ENCODE measurements at places on chromosomes 13 and 19.

GRCh38 chr13:113670541-113670940 is 3.5 kb downstream of the GRK1 start:
- DNase-seq: no peak

DNA sequence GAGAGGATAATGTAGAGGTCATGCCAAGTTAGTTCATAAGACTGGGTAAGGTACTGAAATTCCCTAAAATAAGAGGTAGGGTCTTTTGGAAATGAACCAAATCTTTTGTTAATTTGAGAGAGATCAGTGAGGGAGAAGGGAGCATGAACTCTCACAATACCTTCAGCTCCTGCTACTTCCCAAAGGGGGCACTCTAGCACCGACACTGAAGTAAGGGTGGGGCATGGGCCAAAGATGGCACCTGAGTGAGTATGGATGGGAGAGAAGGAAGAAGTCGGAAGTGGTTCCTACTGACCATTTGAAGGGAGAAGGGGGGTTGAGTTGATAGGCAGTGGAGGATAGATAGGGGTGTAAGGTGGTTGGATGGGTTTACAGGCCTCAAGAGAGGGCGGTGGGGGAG is 86.6 kb downstream of the ZNF737 start:
- DNase-seq: no peak

DNA sequence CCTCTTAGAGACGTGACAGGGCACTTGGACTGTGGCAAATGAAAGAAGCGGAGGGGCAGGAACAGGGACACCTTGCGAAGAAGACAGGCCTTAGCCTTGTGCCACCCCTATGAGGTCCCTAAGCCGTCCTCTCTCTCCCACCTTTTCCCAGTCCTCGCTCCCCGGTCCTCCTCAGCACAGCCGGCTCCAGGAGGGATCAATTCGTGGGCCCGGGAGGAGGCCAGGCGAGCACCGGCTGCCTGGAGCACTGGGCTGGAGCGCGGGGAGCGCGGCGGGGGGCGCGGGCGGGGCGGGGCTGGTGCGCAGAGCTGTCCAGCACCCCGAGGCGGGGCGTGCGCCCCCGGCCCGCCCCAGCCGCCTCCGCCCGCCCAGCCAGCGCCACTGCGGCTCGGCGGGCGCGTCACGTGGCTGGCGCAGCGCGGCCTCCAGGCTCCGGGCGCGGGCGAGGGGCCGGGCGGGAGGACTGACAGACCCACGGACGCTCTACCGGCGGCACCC is at the start of gene LRP3:
Gene LRP3 (plus strand): TSS at position 466 of the 498 bp plus-strand sequence. CDS start 456 bp downstream, outside the sequence.
- DNase-seq: peak; percentile 53

DNA sequence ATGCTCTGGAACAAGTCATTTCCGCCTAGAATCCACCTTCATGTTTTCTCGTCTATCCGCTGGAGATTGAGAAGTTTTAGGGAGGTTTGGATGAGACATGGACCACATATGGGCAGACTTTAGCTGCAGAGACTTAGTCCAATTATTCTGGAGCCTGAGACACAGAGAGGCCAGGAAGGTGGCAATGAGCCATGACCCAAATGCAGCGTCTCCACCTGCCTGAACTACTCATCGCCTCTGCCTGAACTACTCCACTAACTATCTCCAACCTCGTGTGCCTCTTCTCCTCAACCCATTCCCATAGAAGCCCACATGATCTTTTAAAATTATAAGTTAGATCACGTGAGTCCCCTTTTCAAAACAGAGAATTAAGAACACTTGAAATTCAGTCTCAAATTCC is 5.6 kb downstream of the PLEKHA4 start:
- no peak for DNase-seq

DNA sequence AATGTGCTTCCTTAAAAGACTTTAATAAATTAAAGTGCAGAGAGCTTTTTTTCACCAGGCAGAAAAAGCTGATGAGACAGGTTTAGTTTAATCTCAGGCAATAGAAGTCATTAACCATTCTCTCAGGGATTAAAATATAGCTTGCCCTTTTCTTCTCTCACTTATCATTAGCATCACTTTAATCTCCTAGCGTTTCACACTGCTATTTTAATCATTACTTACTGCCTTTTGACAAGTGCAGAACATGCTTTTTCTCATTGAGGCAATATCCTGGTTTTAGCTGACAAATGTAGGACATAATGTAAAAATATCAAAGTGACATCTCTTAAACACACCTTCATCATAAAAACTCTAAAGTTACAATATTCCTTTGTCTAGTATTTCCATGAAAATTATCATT is 94.6 kb downstream of the DACH1 start:
- DNase-seq: no peak

- DNase-seq: no peak
Observed at GRCh38 chr13:33910255-33910654, 92.3 kb downstream of the RFC3 start.
